Epithelial cell of prostate (primary cell): ENCODE measurements at places on chromosomes 12 and 14.

GRCh38 chr14:99401621-99402284 is 78.9 kb downstream of the SETD3 start:
- DNase-seq = no peak

DNA sequence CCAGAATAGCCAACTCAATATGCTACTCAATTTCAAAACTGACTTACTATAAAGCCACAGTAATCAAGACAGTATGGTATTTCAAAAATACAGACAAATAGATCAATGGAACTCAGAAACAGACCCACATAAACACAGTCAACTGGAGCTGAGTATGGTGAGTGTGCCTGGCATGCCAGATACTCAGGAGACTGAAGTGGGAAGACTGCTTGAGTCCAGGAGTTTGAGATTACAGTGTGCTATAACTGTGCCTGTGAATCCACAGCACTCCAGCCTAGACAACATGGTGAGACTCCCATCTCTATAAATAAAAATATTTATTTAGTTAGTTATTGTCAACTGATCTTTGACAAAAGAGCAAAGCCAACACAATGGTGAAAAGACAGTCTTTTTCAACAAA is 81.8 kb downstream of the NUMB start:
- no peak for DNase-seq

- DNase-seq = no peak
These were observed 46.3 kb downstream of the NTS start for GRCh38 chr12:85920324-85920947.

DNA sequence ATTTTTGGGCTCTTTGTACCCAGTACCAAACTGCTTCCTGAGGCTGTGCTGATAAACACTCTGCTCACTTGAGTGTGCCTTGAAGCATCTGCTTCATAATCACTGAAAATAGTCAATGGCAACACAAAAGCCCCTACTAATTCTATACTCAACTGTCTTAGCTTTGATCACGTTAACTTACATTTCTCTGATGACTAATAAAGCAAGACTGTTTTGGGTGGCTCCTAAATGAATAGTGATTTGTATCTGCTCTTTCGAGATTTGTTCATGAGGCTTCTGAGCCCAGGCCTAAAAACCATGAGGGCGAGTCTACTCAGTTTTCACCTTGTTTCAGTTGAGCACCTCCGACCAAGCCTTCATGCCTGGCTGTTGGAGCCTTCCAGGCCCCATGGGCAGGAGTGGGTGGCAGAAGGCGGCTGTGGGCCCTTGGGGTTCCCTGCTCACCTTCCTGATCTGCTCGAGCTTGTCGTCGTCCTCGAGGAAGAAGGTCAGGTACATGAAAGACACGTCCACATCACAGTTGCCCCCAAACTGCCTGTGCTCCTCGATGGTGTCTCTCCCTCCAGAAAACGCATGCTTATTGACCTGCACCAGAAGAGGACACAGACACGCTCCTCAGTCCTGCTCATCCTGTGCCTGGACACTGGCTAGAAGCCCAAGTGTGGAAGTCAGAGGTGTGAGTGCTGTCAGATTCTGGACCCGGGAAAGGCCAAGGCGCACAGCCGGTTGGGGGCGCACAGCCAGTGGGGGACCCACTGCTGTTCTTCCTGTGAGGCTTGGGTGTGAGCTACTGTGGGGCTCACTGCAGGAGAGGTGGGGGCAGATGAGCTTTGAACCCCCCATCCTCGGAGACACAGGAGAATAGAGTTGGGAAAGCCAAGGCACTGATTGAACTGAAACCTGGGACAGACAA is 13.7 kb downstream of the SLC25A47 start:
- DNase-seq = no peak

GRCh38 chr14:104321802-104322130 is 183.4 kb downstream of the KIF26A start:
- no peak for DNase-seq

DNA sequence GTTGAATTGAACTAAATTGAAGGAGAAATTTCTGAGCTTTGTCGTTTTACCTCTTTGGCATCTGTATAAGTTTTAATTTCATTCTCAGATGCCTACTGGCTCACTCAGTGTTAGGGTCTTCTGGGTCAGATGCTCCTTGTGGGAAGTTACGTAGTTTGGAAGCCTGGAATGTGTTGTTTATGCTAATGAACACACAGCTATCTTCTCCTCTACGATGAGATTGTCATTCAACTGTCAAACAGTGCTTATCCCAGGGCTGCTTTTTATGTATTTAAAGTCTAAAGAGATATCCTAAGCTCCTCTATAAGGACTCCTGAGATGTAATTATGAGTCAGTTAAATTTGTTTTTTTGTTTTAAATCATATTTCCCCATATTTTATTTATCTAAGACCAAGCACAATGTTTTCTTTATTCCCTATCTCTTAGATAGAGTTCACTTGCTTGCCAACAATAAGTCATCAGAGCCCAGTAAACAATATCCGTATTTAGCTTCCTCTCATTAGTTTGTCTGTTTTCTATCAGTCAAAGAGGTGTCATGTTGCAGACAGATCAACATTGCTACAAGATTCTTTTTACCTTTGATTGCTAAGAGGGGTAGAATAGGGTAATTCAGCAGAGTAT is 368.0 kb upstream of the PDE3A start:
- no peak for DNase-seq

- no peak for DNase-seq
These were observed 8.7 kb downstream of the RHOJ start for GRCh38 chr14:63212776-63213500.
